Activated T-cell treated with anti-CD3 and anti-CD28 coated beads for 48 hours (primary cell): ENCODE measurements at places on chromosomes 6 and 20.

GRCh38 chr6:5337573-5337972, 76.3 kb downstream of the FARS2 start:
- DNase-seq, result no peak

GRCh38 chr6:8743170-8743745, 307.9 kb upstream of the SLC35B3 start:
- DNase-seq, result no peak

DNA sequence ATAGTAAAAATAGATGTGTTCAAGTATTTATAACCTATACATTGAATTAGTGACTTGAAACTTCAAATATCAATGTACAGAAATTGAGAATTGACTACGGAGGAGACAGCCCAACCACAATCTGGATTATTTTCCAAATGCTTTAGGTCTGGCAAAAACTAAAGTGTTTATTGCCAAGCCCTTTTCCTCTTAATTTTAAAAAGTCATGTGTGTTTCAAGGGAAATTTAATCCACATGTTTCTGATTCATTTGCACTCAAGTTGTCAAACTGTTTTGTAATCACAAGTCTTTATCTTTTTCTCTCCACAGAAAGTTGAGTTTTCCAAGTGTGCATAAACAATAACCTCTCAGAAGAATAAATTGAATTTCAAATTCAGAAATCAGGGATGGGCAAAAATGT, 350.8 kb upstream of the RSPO3 start:
- DNase-seq, result no peak

DNA sequence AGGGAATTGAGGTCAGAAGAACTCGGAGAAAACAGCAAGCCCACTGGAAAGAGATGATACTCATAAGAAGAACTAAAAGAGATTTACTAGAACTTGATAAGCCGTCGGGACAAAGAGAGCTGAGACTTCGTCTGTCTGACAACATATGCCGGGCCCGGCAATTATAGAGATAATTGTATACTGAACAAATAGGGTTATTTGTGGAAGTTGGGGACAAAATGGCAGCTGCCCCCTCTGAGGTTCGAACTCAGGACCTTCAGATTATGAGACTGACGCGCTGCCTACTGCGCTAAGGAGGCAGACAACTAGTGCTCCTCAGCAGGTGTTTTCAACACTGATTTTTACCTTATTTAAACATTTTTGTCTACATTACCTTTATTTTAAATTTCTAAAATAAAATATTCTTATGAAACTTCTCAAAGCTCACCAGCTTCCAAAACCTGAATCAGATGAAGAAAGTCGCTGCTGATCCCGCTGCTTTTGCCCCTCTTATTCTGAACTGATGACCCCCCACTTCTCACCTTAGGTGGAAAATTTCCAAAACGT, 29.3 kb upstream of the TRIM27 start:
- DNase-seq, result no peak

GRCh38 chr6:170532867-170533488, 20.1 kb downstream of the PSMB1 start:
- DNase-seq, result no peak

GRCh38 chr6:129707882-129708495, 2.0 kb downstream of the ARHGAP18 start:
- no peak for DNase-seq

- DNase-seq, result no peak
Measured at GRCh38 chr6:3232017-3232945, 4.8 kb upstream of the TUBB2B start.

- DNase-seq, result no peak
Measured at GRCh38 chr6:75550544-75551167, 51.0 kb upstream of the SENP6 start.

DNA sequence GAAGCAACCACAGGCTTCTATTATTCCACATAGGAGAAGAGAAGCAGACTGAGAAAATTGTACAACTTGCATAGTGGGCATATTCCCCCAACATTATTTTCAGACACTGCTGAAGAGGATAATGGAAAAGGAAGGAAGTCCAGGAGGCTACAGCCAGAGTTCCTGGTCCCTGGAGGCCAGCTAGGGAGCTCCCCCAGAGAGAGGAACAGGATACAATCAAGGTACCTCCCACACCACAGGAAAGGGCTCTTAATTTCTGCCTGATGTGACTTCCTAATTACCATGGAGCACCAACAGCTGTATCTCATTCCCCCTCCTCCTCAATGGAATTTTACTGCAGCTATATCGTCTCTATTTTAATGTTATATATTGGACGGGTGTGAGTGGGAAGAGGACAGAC, 594.3 kb upstream of the NRSN1 start:
- DNase-seq, result no peak
